HL-60 (cell line): ENCODE measurements at places on chromosomes 3 and 15.
A peak's percentile ranks its signal among the peaks of the same experiment; 100 is the strongest.

- DNase-seq, result no peak
Measured at GRCh38 chr3:48548126-48548525, 8.5 kb downstream of the PFKFB4 start.

DNA sequence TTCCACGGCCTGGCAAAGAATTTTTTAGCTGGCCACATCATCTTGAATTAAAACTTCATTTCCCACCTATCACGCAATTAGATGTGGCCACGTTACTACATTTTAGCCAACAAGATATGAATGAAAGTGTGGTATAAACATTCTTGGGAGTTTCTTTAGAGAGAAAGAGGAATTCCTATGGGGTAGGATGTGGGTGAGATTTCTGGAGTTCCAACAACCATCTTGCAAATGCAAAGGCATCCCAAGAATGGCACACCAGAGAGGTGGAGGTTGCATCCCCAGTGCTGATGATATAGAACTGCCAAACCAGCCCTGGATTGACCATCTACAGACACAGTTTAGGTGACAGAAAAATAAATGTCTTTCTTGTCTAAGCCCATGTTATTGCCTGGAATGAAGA lies 66.3 kb upstream of the AKAP13 start:
- DNase-seq, result no peak

GRCh38 chr15:39741258-39741657 lies 41.4 kb downstream of the FSIP1 start:
- DNase-seq, result no peak

- peak; percentile 88 for DNase-seq
Measured at GRCh38 chr15:87724330-87724729, 532.2 kb downstream of the NTRK3 start.

GRCh38 chr15:85402195-85402881 lies 21.9 kb downstream of the AKAP13 start:
- DNase-seq, result no peak

DNA sequence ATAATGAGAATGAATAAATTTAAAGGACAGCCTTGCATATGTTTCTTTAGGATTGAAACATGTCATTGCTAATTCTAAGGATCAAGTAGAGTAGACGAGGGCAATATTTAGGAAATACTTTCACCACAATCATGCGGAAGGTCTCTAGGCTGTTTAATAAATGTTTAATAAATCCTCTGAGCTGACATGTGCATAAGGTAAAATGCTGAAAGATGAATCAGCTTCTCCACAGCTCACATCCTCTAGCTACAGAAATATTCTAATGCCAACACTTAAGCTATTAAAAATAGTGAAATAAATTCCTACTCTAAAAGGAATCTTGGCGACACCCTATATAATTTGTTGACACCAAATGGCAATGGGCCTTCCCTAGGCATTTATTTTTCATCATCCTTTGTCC lies 407.3 kb downstream of the TBL1XR1 start:
- DNase-seq, result no peak

DNA sequence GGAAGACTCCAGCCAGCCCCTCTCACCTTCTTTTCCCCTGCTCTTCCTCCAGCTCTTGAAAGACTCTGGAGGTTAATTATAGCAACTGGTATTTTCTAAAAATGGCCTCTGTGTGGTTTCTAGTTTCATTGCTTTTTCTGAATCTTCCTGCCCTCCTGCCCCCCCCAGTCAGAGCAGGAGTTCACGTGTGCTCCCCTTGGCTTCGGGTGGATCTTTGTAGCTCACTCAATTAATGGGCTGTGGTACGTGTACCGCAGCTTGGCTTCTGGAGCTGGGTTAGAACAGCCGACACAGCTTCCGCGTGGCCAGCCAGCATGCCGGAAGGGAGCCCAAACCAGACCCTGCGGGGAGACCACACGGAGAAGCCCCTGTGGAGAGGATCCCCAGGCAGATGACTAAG lies 31.5 kb downstream of the TM2D3 start:
- DNase-seq, result no peak

DNA sequence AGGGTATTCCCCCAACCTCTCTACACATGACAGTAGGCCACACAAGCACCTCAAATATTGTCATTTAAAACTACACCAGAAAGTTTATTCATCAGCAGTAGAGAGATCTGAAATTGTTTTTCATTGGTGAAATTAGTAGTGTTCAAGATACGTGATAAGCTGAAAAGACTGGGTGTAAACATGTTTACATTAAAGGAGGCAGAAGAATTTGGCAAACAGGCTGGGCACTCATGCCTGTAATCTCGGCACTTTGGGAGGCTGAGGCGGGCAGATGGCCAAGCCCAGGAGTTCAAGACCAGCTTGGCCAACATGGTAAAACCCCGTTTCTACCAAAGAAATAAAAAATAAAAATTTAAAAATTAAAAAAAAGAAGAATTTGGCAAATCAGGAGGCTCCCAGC lies 255.6 kb downstream of the FOXP1 start:
- no peak for DNase-seq

- DNase-seq, result no peak
Measured at GRCh38 chr3:122215592-122216298, 32.3 kb downstream of the CASR start.
